ENCODE measurements at places on chromosomes 6 and 20.

GRCh38 chr20:1831096-1831495 is 64.1 kb upstream of the SIRPA start:
- DNase-seq: no peak

- DNase-seq: no peak
Observed at GRCh38 chr20:33945391-33946081, 48.2 kb upstream of the RALY start.

DNA sequence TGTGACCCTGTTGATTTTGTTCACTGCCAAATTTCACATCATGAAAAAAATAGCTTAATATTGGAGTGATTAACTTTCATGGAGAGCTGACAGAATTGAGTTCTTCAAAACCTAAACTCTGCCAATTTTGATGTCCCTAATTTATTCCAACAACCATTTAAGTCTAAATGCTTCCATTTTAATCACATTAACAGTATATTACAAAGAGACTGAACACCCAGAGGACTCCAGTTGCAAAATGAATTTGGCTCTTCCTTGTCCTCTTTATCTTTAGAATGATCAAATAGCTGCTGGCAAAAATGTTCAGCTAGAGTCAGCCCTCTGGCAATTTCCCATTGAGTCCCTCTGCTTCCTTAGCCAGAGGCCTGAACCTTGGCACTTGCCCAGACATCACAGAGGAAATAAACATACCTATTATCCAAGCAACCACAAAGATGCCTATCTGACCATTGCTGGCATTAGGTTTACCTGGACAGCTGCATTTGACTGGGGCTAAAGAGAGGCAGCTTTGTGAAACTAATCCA is 299.0 kb upstream of the STXBP5 start:
- DNase-seq: no peak

GRCh38 chr6:1760876-1761275 is 151.2 kb downstream of the FOXC1 start:
- no peak for DNase-seq

GRCh38 chr6:163828038-163828795 is 413.7 kb downstream of the QKI start:
- no peak for DNase-seq

- DNase-seq: no peak
Observed at GRCh38 chr6:153842491-153842890, 196.5 kb upstream of the OPRM1 start.

GRCh38 chr6:20632696-20633095 is 98.4 kb downstream of the CDKAL1 start:
- DNase-seq: no peak

DNA sequence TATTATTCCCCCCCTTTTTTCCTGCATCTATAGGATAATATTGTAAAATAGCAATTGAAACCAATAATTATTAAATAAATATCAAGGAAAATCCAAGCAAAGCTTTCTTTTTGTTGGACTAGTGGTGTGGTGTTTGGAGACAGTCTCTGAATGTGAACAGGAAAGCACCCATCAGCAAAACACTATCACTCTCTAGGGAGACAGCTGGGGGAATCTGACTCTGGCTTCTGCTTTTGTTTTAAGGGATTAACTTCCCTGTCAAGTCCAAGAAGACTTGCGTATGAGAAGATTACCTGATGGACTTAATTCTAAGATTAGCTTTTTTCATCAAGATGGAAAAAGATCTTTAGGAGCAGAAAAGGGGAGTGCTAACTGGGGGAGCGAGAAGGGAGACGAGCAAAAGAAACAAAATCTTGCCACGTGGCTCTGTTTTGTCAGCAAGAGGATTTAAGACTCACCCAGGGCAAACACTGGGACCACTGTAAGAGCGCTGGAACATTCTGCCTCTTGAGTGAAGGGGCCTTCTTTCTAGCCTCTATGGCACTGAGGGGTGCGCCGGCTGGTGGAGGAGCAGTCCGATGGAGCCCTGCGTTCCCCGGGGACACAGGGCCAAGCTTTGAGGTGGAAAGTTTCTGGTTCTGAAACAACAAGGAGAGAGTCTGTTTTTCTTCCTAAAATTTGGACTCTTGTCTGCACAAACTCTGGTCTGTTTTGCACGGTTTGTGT is 570 bp downstream of the TULP4 start:
- no peak for DNase-seq

- DNase-seq: no peak
Observed at GRCh38 chr6:54892831-54893230, 46.3 kb downstream of the FAM83B start.

Data from CD4-positive, alpha-beta memory T cell (primary cell).